ENCODE measurements at places on chromosomes 11 and 22. TPM values are rescaled to one million over a fixed set of nuclear protein-coding genes. Genes with fewer than 3 reads are reported as not detected.

- no peak for DNase-seq
Observed at GRCh38 chr11:80937842-80938241, 1497.0 kb upstream of the TENM4 start.

DNA sequence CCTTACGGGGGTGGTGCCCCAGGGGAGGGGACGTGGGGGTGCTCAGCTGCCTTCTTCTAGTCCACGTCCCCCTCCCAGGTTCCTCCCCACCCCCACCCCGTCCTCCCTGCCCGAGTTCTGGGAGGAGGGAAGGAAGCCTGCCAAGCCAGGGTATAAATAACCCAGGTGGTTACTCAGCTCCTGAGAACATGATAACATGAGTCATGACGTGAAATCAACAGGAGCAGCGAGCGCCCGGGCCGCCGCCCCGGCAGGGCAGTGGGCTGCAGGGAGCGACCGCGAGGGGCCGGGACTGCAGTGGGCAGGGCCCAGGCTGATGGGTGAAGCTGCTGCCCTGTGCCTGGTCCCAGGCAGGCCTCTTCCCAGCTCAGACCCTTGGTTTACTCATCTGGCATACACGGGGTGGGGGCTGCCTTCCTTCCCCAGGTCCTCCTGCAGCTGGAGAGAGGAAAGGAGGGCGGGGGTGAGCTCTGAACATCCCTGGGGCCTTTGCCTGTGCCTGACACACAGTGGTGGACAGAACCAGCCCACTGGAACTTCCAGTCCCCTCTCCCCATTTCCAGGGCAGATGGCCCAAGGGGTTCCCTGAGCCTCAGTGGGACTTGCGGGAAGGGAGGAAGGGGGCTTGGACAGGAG is 8.8 kb upstream of the PDGFB start:
- DNase-seq, result peak; percentile 89

- no peak for DNase-seq
Observed at GRCh38 chr11:57269571-57270021, 32.5 kb upstream of the APLNR start.

SYT13 gene
- not detected for polyA plus RNA-seq

- DNase-seq, result no peak
Observed at GRCh38 chr11:31856248-31856647, 45.1 kb upstream of the PAX6 start.

GRCh38 chr22:20799449-20799848 is 25.5 kb downstream of the SERPIND1 start:
- no peak for DNase-seq

MADD gene
- polyA plus RNA-seq, result 16.4 TPM

GRCh38 chr11:77276271-77276670 is 25.2 kb downstream of the GDPD4 start:
- peak; percentile 7 for DNase-seq

ARHGAP20 gene
- polyA plus RNA-seq, result 1.2 TPM

SCGB1A1 gene
- polyA plus RNA-seq, result not detected

DNA sequence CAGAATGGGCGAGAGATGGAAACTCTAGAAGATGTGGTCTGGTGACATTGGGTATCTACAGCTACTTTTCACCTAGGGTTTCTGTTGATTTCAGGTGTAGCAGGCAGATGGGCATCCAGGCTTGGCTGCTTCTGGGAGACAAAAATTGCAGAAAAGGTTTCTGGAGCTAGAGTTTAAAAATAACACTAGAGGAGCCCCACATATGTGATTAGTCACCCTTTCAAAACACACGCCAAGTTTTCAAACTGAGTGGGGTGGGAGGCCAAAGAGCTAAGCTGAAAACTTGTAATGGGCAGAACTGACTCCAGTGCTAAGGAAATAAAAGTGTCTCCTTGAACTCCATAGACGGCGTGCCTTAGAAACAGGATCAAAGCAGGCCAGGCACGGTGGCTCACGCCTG is 80.8 kb downstream of the GRK3 start:
- DNase-seq, result peak; percentile 49

INSC gene
- 0.53 TPM for polyA plus RNA-seq

GRCh38 chr11:105829084-105829483 is 193.0 kb downstream of the MSANTD4 start:
- DNase-seq, result no peak

MIOX gene
- polyA plus RNA-seq, result not detected

Data from IMR-90 (cell line).